Activated CD4-positive, alpha-beta T cell treated with anti-CD3 and anti-CD28 coated beads for 24 hours (primary cell): ENCODE measurements at places on chromosomes 12 and 14.

DNA sequence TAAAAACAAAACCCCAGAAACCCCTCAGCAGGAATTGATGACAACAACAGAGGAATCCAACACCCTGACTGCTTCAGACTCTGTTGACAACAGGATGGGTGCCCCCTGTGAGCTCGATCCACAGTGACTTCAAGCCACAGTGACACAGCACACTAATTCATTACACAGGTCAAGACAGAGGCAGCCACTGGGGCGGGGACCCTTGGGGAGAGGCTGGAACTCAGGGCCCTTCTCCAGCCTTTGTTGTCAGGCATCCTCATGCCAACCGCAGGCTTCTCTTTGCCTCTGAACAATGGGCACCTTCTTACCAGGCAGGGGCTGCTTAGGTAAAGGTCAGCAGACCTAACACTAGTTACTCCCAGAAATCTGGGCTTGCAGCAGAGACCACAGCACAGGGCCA lies 37.6 kb downstream of the ACADS start:
- no peak for DNase-seq

GRCh38 chr12:115823635-115824034 lies 453.9 kb downstream of the MED13L start:
- DNase-seq, result no peak

- DNase-seq, result no peak
Observed at GRCh38 chr14:102280376-102280962, 24.5 kb downstream of the MOK start.

DNA sequence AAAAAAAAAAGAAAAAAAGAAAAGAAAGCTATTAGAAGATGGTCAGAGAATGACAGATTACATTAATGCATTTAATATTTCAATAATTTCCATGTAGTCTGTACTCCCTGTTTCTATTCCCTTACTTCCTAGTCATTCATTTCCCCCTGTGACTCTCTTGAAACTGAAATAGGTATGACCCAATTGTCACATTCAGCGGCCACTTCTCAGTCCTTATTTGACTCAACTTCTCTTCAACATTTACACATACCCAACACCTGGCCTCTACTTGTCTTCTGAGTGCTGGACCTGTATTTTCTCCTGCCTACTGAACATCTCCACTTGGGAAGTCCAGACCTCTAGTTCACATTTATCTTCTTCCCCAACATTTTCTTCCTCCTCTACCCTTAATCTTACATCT lies 7.2 kb downstream of the EEA1 start:
- DNase-seq, result no peak
